Retinal pigment epithelial cell (primary cell): ENCODE measurements at places on chromosomes 3 and 15.

- DNase-seq = no peak
Observed at GRCh38 chr3:195888981-195889869, 19.1 kb downstream of the TNK2 start.

GRCh38 chr3:9074079-9074478 lies 110.8 kb upstream of the RAD18 start:
- peak; percentile 22 for DNase-seq

- DNase-seq = no peak
Observed at GRCh38 chr3:3107181-3107580, 3.0 kb downstream of the IL5RA start.

DNA sequence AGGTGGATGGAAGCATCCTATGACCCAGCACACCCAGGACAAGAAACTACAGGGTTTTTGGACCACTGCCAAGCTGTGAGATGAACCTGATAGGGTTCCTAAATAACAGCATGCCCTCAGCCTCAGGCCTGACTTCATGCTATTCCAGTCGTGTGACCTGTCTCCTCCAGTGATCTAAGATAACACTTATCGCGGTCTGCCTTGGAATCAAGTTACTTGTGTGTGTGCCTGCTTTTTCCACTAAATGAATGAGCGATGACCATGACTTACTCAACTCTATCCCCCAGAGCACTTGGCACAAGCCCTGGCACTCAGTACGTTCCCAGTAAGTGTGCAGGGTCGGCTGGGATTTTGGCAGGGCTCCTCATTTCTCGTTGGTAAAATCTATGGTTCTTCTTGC lies 172.7 kb upstream of the TP63 start:
- no peak for DNase-seq

- no peak for DNase-seq
Observed at GRCh38 chr3:17810759-17811158, 68.3 kb upstream of the TBC1D5 start.

- DNase-seq = no peak
Observed at GRCh38 chr15:65979316-65979715, 110.0 kb downstream of the RAB11A start.

- no peak for DNase-seq
Observed at GRCh38 chr3:13072239-13072599, 1.0 kb downstream of the IQSEC1 start.

DNA sequence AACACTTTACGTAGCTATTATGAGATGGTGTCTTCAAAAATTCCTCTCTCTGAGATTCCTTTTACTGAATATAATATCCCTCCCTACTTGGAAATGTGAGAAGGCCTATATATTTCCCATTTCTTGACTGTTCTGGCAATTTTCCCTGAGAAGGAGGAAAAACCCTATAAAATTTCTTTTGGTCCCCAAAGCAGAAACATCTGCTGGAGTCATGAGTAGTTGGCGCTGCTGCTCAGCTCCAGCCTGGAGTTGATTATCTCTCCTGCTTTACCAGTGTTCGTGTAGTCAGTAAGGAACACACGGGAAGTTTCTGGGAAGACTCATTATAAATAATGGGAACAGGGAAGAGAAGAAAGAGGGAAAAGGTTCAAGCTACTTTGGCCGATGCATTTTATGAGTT lies 680.1 kb downstream of the EPHA3 start:
- DNase-seq = no peak

GRCh38 chr3:15578289-15578867 lies 23.0 kb downstream of the HACL1 start:
- DNase-seq = no peak

GRCh38 chr3:186048119-186048518 lies 60.8 kb downstream of the ETV5 start:
- no peak for DNase-seq

DNA sequence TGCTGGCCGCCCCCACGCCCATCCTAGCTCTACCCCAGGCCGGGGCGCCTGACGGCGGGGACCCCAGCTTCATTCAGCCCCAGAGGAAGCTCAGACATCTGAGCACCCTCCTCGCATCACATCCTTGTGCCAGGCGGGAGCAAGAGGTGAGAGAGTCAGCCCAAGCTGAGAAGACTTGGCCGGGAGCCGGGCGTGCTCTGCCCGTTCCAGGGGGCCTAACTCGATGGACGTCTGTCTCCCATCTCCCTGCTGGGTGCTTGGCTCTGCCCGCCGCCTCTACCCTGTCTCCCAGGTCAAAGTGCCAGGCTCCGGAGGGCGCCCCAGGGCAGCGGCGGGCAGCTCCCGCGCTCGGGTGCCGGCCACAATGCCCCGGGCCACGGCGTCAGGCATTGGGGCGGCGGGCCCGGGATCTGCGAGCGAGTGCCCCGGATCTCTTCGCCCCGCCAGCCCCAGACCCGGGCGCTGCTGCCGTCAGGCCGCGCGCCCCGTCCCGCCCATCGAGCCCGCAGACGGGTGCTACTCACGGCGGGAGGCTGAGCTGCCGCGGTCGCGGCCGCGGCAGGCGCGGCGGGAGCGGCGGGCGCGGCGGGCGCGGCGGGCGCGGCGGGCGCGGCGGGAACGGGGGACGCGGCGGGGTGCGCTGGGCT lies 388 bp downstream of the DAPK2 start:
- no peak for DNase-seq

- DNase-seq = no peak
Observed at GRCh38 chr3:4778119-4778518, 201.1 kb upstream of the BHLHE40 start.

GRCh38 chr15:72124218-72124617 lies 6.0 kb downstream of the SENP8 start:
- DNase-seq = no peak

- no peak for DNase-seq
Observed at GRCh38 chr3:115792206-115792955, 169.1 kb downstream of the GAP43 start.

GRCh38 chr3:63685340-63685739 lies 32.9 kb downstream of the SNTN start:
- no peak for DNase-seq

DNA sequence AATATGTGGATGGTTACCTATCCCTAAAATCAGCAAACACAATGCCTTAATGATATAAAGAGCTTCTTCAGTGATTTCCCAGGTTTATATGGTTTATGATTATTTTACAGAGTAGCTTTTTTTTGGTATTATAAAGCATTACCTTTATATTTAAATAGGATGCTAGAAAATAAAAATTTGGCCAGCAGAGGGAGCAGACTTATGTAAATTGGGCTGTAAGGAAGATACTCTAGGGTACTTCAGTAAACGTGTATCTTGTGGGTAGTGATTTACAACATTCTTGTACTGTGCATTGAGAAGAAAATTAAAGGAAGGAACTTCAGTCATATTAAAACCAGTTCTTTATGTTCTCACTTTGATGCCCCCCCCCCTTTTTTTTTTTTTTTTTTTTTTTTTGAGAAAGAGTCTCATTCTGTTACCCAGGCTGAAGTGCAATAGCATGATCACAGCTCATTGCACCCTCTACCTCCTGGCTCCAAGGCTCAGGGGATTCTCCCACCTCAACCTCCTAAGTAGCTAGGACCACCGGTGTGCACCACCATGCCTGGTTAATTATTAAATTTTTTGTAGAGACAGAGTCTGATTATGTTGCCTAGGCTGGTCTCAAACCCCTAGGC lies 167.9 kb downstream of the BBX start:
- no peak for DNase-seq

- no peak for DNase-seq
Observed at GRCh38 chr15:58331560-58331912, 100.3 kb upstream of the LIPC start.

- no peak for DNase-seq
Observed at GRCh38 chr3:46574881-46575576, 8.9 kb upstream of the LRRC2 start.

- DNase-seq = no peak
Observed at GRCh38 chr15:70556151-70556741, 207.1 kb downstream of the UACA start.

GRCh38 chr3:190432216-190432615 lies 17.5 kb downstream of the TMEM207 start:
- no peak for DNase-seq

DNA sequence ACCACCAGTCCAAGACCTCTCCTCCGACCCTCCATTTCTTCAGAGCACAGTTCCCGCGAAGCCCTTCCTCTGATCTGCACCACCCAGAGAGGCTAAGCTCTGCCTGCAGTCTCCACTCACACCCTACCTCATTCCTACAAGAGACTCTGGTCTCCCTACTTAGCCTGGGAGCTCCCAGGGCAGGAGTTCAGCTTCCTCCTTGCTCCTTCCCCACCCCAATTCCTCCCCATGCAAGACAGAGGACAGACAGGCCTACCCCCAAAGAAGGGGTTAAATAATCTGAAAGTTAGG lies 12.6 kb upstream of the VIPR1 start:
- DNase-seq = no peak

GRCh38 chr3:124995460-124995994 lies 60.3 kb downstream of the HEG1 start:
- DNase-seq = no peak

DNA sequence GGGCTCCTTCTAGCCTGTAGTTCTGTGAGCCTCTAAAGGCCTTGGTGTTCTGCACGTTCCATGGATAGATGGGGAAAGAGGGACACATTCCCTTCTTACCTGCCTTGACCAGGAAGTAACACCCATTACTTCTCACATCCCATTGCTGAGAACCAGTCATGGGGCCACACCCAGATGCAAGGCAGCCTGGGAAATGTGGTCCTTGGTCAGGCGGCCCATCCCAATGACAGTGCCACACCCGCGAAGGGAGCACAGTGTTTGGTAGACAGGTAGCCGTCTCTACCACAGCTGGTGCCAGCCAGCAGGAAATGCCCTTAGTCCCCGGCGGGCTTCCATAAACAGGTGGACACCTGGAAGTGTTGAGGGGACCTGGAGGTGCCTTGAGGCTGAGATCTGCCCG lies 23.2 kb upstream of the LCTL start:
- no peak for DNase-seq

DNA sequence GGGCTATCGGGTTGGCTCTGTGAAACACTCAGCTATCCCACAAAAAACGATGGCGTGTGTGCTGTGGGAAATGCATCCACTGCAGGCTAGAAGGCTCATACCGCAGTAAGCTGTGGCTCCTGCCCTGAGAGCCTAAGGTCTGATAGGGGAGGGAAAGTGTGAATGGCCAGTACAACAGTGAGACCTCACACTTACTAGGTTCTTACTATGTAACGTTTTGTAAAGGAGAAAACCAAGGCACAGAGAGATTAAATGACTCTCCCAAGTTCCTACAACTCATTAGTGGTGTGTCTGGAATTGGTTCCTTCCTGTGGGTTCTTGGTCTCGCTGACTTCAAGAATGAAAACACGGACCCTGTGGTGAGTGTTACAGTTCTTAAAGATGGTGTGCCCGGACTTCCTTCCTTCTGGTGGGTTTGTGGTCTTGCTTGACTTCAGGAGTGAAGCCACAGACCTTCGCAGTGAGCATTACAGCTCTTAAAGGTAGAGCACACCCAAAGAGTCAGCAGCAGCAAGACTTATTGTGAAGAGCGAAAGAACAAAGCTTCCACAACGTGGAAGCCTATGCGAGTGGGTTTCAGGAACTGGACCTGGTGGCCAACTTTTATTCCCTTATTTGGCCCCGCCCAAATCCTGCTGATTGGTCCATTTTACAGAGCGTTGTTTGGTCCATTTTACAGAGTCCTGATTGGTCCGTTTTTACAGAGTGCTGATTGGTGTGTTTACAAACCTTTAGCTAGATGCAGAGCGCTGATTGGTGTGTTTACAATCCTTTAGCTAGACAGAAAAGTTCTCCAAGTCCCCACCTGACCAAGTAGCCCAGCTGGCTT lies 161.7 kb downstream of the POLR2M start:
- DNase-seq = no peak

DNA sequence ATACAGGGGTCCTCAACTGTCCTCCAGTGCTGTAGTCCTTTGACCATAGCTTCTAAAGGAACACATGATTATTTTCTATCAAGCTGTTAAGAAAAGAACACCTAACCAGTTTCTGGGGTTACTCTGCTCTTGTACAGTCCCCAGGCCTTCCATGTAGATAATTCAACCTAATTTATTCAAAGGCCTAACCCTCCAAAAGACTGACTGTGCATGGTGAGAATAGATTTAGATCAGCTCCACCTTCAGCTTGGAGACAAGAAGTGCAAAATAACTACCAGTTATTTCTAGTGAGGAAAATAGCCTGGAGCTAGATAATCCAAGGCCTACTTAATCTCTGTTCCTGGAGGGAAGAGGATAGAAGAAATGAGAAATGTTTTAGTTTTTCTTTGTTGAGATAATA lies 87.9 kb downstream of the GMNC start:
- no peak for DNase-seq

DNA sequence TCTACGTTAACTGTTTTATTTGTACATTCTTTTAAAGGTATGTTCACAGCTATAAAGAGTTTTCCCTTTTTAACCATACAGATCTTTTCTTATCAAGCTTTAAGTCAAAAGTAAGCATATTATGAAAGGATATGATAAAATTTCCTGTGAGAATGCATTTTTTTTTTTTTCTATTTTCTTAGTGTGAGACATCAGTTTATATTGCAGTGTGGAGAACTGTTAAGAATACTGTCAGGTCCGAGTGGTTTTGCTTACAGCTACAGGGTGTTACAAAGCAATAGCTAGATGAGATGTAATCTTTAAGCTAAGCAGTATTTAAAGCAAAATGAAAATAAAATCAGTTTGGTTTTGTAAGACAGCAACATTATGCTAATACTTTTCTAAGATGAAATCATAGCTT lies 133.2 kb downstream of the SLC25A26 start:
- no peak for DNase-seq

- no peak for DNase-seq
Observed at GRCh38 chr3:133933097-133934024, 37.7 kb upstream of the RAB6B start.

- no peak for DNase-seq
Observed at GRCh38 chr3:89098173-89098572, 9.2 kb upstream of the EPHA3 start.

DNA sequence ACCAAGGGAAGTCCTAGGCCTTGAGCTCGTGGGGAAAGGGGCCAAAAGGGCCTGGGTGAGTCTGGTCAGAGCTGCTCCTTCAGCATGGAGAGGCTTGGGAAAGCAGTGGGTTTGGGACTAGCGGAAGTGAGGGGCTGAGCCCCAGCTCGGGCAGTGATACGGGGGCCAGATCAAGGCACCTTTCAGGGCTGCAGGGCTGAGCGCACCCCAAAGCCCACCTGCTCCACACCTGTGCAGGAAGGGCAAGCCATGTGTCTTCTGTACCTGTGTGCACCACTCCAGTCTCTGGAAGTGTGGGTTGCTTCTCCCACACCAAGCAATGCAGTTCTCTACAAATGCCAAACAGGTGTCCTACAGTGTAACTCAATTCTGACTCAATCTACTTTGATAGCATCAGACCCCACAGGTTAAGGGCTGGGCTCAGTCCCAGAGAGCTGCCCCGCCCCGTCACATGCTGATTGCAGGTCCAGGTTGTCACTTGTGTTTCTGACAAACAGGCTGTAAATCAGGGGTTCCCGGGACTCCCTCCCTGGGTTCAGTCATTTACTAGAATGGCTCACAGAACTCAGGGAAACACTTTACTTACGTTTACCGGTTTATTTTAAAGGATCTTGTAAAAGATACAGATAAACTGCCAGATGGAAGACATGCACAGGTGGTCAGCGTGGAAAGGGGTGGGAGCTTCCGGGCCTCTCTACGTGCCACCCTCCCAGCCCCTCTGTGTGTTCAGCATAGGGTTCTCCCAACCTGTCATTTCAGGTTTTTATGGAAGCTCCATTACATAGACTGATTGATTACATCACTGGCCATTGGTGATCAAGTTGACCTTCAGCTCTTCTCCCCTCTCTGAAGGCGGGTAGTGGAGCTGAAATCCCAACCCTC lies 28.8 kb upstream of the KLF13 start:
- no peak for DNase-seq

- no peak for DNase-seq
Observed at GRCh38 chr3:159390656-159391212, 588.9 kb downstream of the MFSD1 start.
